ENCODE measurements at places on chromosomes 3 and 15.

DNA sequence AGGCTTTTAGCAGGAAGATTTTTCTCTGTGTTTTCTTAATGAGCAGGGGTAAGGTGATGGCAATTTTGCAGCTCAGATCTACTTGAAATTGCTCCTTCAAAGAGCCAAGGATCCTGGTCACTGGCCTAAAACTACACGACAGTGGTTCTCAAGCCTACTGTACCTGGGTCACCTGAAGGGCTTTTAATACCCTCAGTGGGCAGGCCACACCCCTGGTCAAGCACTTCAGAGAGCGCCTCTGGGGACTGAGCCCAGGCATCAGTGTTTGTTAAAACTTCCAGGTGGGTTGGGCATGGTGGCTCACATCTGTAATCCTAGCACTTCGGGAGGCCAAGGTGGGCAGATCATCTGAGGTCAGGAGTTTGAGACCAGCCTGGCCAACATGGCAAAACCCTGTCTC lies 158.4 kb downstream of the FAM43A start:
- no peak for DNase-seq

DNA sequence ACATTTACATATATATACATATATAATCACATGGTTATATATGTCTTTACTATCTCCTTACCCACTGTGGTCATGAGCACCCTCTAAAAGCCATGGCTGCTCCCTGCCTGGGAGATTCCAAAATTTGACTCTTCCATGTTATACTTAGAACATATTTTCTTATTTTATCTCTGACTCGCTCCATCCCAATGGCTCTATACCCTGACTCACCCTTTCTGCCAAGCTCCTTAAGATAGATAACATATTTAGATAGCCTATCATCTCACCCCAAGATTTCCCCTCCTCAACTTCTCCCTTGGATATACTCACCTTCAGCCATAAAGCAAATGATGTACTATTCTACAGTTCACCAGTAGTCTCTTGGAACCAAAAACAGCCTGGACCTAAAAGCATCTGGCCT lies 65.1 kb downstream of the CD200R1L start:
- DNase-seq, result no peak

DNA sequence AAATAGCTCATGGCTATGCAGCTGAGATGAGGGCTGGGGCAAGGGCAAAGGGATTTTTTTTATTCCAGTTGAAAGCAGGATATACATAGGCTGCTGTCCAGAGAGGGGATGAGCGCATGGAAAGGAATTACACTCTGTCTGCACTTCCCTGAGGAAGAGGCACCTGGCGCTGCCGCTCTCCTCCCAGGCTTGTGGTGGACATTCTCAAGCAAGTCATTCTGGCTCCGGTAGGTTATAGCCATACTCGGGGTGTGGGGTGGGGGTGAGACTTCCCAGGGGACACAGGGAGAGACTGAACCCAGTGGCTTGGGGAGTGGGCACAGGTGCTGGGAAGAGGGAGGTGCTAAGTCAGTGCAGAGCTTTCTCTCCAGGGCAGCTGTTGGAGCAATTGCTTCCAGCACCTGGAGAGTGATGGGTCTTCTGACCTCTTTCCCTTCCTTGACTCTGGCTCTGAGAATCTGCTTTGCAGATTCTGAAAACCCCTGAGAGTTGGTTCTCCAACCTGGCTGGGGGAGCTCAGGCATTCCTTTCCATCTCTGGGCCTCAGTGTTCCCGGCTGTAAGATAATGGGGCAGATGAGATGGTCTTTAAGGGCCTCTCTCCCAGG lies 24.3 kb downstream of the CYP8B1 start:
- no peak for DNase-seq

GRCh38 chr3:1962396-1963088 lies 136.1 kb upstream of the CNTN4 start:
- no peak for DNase-seq

DNA sequence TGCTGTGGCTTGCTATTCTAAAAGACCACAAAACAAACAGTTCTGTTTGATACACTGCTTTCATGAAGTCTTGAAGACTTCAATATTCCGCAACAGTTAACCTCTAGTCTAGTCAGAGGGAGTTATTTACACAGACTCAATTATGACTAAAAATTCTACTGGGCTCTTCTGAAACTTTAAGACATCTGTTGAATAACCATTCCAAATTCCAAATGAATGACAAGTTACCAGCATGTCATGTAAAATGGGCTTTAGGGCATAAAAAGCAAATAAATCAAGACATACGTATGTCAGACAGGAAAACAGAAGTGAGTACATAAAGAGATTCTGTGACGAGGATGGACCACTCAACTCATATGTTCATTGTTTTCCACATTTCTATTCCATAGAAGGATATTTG lies 93.9 kb downstream of the PLOD2 start:
- no peak for DNase-seq

DNA sequence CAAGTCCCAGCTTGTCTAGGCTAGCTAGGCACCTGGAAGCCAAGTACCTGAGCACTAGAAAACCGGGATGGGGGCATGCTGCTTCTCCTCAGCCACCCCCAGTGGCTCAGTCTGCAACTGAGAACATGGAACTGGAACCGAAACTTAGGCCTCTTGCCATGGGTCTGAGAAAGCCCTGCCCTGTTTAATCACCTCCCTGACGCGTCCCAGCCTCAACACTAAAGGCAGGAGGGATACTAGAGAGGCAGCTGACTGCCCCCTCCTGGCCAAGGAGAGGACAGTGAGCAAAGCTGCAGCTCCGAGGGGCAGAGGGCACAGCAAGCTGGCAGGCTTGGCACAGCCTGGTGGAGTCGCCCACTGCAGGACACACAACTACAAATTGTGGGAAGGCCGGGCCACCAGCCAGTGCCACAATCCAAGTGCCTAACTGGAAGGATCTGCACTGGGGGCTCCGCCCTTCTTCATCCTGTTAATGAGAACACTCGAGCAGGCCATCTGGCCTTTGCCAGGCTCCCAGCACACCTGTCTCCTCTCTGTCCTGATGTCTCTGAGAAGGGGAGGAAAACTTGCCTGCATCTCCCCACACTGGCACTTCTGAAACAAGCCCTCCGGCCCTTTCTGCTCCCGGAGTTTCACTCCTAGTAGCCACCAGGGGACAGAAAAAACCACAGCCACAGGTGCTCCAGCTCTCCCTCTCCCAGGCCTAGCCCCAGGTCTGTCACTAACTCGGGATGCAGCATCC lies 53.7 kb downstream of the BDH1 start:
- DNase-seq, result peak; percentile 65

DNA sequence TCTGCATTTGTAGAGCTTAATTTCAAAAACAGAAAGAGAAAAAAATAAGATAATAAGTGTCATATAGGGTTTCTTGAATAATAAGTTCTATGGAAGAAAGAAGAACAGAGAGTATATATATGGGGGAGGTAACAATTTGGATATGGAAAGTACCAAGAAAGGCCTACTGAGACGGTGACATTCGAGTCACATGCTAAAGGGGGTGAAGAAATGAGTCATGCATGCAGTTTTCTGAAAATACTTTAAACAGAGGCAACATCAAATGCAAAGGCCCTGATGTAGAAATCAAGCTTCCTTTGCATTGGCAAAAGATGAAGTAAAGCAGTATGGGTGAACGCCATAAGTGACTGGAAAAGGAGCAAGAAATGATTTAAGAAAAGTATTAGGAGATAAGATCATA lies 371.6 kb upstream of the ZNF385D start:
- DNase-seq, result no peak

DNA sequence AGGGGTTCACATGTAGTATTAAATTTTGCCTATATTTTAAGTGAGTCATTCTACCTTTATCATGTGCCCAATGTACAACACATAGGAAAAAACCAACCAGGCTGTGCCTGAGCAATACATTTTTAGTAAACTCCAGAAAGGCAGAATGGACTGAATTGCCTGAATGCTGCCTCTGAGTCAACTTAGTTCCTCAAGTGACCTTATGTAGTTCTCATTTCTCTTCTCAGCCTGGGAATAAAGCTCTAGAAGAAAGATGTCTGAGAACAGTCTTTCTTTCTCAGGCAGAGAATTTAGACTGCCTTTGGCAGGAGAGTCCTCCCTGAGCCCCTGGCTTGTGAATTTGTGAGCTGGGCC lies 13.0 kb downstream of the ST3GAL6 start:
- DNase-seq, result no peak

- DNase-seq, result no peak
These were observed 67.6 kb upstream of the ETV5 start for GRCh38 chr3:186176373-186176990.

DNA sequence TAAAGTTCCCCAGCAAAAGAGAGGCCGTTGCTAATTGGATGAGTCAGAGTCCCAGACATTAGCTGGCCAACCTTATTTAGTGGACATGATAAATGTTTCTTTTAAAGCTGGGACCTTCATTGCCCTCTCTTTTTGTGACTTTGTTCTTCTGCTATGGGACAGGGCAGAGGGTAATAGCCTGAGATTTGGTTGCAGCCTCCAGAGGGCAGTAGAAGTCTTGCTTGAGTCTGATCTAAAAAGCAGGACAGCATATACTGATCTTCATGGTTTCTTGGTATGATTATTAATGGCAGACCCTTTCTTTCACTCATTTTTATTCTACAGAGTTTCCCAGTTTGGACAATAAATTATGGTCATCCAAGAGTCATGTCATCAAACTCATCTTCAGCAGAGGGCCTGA lies 25.1 kb upstream of the ZKSCAN7 start:
- DNase-seq, result no peak

DNA sequence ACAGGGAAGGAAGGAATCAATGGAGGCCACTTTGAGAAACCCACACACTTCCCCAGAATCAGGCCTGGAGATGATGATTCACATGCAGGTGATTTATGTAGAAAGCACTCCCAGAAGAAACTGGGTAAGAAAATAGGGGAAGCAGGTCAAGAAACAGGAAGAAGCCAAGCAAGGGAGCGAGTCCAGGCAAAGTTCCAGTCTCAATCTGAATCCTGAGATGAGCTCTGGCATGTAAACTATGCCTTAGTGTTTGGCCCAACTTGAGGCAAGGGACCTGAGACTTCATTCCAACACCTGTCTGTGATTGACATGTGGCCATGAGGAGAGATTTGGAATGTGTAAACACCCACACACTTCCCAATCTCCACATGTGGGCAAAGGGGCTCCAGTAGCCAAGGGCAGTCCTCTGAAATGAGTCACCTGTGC lies 61.6 kb upstream of the CTNNB1 start:
- no peak for DNase-seq

DNA sequence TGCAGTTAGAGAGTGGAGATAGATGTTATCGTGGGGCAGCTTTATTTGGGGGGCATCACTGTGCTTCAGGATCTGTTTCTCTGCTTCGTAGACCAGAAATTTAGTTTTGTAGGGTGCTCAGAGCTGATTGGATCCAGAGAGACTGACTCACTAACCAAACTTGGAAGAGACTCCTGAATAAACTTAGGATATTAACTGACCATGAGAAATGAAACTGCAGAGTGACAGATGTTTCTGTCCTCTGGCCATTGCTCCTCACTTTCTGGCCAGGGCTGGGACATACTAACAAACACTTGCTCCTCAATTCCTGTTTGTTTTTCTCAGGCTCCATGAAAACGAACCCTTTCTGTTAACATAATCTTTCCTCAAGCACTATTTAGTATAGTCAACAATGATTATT lies 4.3 kb downstream of the ZNF592 start:
- no peak for DNase-seq

DNA sequence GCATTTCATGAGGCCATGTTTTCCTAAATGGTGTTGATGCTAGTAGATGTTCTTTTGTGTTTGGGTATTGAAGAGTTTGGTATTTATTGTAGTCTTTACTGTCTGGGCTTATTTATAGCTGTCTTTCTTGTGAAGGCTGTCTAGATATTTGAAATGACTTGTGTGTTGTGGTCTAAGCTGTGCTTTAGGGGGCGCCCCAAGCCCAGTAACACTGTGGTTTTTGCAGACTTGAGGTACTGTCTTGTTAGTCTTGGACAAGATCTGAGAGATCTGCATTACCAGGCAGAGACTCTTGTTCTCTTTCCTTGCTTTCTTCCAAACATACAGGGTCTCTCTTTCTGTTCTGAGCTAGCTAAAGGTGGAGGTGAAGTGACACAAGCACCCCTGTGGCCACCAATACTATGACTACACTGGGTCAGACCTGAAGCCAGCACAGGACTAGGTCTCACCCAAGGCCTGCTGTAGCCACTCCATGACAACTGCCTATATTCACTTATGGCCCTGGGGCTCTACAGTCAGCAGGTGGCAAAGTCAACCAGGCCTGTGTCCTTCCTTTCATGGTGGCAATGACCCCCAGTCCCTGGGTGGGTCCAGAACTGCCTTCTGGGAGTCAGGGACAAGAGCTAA lies 152.1 kb upstream of the TBC1D5 start:
- peak; percentile 42 for DNase-seq

- DNase-seq, result no peak
These were observed 128.9 kb downstream of the MCTP2 start for GRCh38 chr15:94360251-94360685.

GRCh38 chr15:96264801-96265515 lies 65.5 kb upstream of the NR2F2 start:
- no peak for DNase-seq

DNA sequence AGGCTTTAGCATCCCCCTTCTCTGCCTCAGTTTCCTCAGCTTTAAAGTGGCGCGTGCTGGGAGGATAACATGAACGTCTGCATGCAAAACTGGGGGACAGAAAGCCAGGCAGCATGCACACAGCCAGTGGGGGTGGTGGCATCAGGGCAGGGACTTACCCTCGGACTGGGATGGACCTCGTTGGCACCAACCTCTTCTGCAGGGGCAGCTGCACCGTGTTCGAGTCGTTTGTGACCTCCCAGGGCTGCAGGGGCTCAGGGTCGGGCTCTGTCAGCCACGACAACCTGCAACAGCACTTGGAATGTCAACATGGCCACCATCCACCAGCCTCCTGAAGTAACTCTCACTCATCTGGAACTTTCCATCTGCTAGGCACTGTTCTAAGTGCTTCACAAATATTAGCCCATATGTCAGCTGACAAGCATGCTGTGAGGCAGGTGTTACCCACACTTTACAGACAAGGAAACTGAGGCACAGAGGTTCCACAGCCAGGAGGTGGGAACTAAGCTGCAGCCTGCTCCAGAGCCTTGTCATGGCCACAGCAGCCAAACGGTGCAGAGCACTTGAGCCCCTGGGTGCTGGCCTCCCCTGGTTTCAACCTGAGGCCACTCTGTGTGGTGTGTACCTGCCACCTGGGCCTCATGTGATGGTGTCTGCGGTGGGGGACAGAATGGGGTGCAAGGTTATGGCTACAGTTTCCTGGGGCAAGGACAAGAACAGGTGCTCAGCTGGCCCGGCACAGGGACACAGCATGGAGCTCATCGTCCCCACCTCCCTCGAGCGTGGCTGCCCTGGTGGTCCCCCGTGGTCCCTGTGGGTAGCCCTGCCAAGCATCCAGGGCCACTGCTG lies 6.7 kb downstream of the C3orf22 start:
- DNase-seq, result no peak

GRCh38 chr15:60544581-60545264 lies 65.8 kb upstream of the ICE2 start:
- DNase-seq, result no peak

GRCh38 chr15:93274257-93274656 lies 185.2 kb upstream of the RGMA start:
- no peak for DNase-seq

- no peak for DNase-seq
These were observed 141.4 kb downstream of the TBL1XR1 start for GRCh38 chr3:177055605-177056571.

GRCh38 chr3:77514766-77515165 lies 474.9 kb downstream of the ROBO2 start:
- no peak for DNase-seq

- no peak for DNase-seq
These were observed 14.9 kb downstream of the TMEM43 start for GRCh38 chr3:14139771-14140170.

All from stimulated activated naive CD8-positive, alpha-beta T cell treated with anti-CD3 and anti-CD28 coated beads, Interleukin-15, Interleukin-2, amounts not matched to agents 100 U/mL and 50 U/mL, for 24 hours (primary cell).